ENCODE measurements at places on chromosomes 4 and X.

DNA sequence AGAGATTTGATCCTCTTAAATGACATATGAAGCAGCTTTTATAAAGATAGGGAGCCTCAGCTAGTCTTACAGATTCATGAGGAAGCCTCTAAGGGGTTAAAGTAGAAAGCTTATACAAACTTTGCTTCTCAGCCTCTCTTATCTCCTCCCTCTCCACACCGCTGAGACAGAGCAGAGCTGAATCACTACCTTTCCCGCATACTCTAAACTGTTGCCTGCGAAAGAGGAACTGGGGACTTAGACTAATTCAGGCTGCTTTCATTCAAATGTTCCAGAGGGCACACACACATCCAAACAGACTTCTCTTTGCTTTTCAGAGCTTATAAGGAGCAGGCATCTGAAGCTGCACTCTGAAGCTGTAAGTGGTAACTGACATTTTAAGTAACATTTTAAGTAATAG is at the start of gene SERTM2:
SERTM2 (plus strand) TSS at position 169 of the 400 bp plus-strand sequence. CDS start 7,213 bp downstream, outside the sequence.
- DNase-seq = peak; percentile 7

DNA sequence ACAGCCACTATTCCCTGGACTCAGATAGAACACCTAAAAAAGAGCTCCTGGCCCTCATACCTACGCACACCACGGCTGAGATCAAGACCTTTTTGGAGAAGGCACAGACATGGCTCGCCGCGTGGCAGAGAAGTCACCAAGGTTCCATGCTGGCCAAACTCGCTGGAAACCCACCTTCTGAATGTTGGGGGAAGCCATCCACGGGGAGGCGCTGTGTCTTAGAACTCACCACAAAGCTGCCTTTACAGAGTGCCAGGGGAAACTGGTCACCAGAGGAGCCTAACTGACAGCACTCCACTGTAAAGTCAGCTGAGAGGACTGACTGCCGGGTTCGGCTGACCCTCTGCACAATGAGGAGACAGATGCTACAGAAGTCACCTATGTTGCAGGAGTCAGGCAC is 97.9 kb downstream of the NEUROG2 start:
- DNase-seq = no peak

- no peak for DNase-seq
Measured at GRCh38 chr4:119172223-119172622, 36.6 kb downstream of the MYOZ2 start.

GRCh38 chr4:127416115-127416514 is 216.6 kb upstream of the INTU start:
- DNase-seq = no peak

DNA sequence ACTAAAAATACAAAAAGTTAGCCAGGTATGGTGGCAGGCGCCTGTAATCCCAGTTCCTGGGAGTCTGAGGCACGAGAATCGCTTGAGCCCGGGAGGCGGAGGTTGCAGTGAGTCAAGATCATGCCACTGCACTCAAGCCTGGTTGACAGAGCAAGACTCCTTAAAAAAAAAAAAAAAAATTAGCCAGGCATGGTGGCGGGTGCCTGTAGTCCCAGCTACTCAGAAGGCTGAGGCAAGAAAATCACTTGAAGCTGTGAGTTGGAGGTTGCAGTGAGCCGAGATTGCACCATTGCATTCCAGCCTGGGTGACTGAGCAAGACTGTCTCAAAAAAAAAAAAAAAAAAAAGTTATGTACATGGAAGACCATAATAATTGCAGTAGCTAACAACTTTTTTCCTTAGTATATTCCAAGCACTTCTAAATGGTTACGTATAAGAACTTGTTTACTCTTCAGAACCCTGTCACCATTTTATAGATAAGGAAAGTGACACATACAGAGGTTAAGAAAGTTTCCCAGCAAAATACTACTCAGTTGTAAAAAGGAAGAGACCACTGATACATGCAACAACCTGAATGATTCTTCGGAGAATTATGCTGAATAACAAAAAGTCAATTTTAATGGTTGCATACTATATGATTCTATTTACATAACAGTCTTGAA is 24.5 kb downstream of the RUFY3 start:
- no peak for DNase-seq

- no peak for DNase-seq
Measured at GRCh38 chr4:161522031-161522430, 641.8 kb downstream of the FSTL5 start.

DNA sequence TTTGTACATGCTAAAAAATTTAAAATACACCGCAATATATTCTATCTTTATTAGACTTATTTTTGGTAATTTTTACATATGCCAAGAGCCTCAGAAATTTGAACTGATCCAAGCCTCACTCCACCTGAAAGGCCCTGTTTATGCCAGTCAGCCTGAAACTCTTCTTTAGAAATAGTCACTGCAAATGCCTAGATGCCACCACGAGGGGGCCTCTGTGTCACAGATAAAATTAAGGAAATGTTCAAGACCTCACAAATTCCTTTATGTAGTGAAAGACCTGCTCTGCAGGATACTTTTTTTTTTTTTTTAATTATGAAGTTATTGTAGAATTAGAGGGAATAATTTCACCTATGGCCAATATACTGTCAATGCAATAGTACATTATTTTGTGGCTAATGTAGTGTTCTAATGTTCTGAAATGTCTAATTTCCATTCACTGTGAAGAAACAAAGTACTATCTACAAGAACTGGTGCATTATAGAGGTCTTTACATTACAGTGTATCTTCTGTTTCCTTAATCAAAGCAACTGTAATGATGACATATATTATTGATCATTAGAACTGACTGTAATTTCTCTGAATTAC is 69.8 kb downstream of the DTHD1 start:
- DNase-seq = peak; percentile 18

GRCh38 chr4:4594285-4594920 is 52.6 kb upstream of the STX18 start:
- no peak for DNase-seq
